Colonic mucosa (tissue), 4 donors: ENCODE measurements at places on chromosomes 5 and 9. TPM values are rescaled to one million over a fixed set of nuclear protein-coding genes. Genes with fewer than 3 reads are reported as not detected.
A peak's percentile ranks its signal among the peaks of the same experiment; 100 is the strongest.

GRCh38 chr9:89468281-89468960 is 29.5 kb downstream of the SEMA4D start:
- DNase-seq, result no peak
- no peaks in the 10 kb centered on the region for H3K27me3 ChIP-seq
- no peaks in the 10 kb centered on the region for H3K36me3 ChIP-seq

DNA sequence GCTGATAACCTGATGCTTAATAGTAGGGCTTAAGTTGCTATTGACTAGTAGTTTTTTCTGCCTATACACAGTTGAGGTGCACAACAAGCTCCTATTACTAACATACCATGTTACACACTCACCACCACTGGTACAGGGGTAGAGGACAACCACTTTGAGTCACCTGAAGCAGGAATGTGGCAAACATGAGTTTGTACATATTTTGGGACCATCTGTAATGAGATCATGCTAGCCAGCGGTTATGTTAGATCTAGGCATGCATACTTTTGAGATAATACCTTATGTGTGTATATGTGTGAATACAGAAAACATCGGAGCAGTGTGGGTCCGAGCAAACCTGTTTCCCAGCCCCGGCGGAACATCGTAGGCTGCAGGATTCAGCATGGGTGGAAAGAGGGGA is 72.8 kb upstream of the NXNL2 start:
- no peak overlapping the region for H3K4me3 ChIP-seq
- H3K27me3 ChIP-seq, result no peaks in the 10 kb centered on the region
- DNase-seq, result no peak
- H3K36me3 ChIP-seq, result no peaks in the 10 kb centered on the region
- no peak overlapping the region for H3K27ac ChIP-seq
- no peaks in the 10 kb centered on the region for H3K4me1 ChIP-seq

GRCh38 chr5:35442885-35443639 is 174.6 kb upstream of the SPEF2 start:
- no peak overlapping the region for H3K4me3 ChIP-seq
- H3K36me3 ChIP-seq, result no peaks in the 10 kb centered on the region
- no peaks in the 10 kb centered on the region for H3K27me3 ChIP-seq
- DNase-seq, result no peak
- H3K4me1 ChIP-seq, result no peaks in the 10 kb centered on the region

GRCh38 chr5:142402752-142403318 is 78.0 kb upstream of the SPRY4 start:
- no peaks in the 10 kb centered on the region for H3K36me3 ChIP-seq
- no peak for DNase-seq
- no peak overlapping the region for H3K27ac ChIP-seq
- H3K4me1 ChIP-seq, result no peaks in the 10 kb centered on the region

GRCh38 chr9:27538647-27539046 is 9.0 kb upstream of the MOB3B start:
- H3K27me3 ChIP-seq, result no peaks in the 10 kb centered on the region
- peaks cover 4% of the 10 kb centered on the region for H3K4me1 ChIP-seq
- H3K36me3 ChIP-seq, result no peaks in the 10 kb centered on the region
- H3K27ac ChIP-seq, result peak overlapping the region; percentile 60

GRCh38 chr5:90534922-90535321 is 5.5 kb upstream of the LYSMD3 start:
- peaks cover 5% of the 10 kb centered on the region for H3K4me1 ChIP-seq
- no peaks in the 10 kb centered on the region for H3K27me3 ChIP-seq
- DNase-seq, result no peak
- no peaks in the 10 kb centered on the region for H3K36me3 ChIP-seq

- H3K36me3 ChIP-seq, result no peaks in the 10 kb centered on the region
- H3K4me1 ChIP-seq, result no peaks in the 10 kb centered on the region
These were observed 144.6 kb downstream of the CCDC171 start for GRCh38 chr9:15697446-15697851.

DNA sequence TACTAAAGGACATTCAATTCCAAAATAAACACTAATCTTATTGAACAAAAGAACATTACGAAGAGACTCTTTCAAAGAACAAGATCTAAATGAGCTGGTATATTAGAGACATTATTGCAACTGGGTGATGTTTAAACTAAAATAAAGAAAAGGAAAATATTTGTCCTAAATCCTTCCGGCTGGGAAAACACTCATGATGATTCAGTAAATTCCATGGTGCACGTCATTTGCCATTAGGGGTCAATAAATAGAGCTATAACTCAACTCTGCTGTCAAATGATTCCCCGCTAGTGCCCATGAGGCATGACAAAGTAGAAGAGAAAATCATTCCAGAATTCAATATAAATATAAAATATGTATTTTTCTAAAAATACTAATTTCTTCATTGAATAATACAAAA is 565.5 kb upstream of the TUSC1 start:
- no peaks in the 10 kb centered on the region for H3K4me1 ChIP-seq
- no peaks in the 10 kb centered on the region for H3K36me3 ChIP-seq
- DNase-seq, result no peak
- H3K27me3 ChIP-seq, result no peaks in the 10 kb centered on the region
- H3K4me3 ChIP-seq, result no peak overlapping the region

DNA sequence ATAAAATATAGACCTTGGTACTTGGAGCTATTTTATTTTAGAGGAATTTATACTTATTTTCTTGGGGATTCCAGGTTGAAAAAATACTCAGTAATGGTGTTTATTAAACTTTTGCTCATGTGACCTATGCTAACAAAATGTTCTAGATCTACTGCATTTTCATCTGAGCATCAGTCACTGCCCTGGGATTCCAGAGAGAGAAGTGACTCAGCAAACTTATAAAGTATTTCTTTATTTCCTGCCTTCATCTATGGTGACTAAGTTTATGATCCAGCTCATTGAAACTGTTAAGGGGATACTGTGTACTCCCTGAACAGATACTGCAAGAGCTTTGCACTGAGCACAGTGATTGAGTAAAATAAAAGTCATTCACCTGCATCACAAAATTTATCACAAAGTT is 298.5 kb upstream of the CDH18 start:
- no peak overlapping the region for H3K27ac ChIP-seq
- DNase-seq, result no peak
- no peak overlapping the region for H3K4me3 ChIP-seq
- no peaks in the 10 kb centered on the region for H3K36me3 ChIP-seq

DNA sequence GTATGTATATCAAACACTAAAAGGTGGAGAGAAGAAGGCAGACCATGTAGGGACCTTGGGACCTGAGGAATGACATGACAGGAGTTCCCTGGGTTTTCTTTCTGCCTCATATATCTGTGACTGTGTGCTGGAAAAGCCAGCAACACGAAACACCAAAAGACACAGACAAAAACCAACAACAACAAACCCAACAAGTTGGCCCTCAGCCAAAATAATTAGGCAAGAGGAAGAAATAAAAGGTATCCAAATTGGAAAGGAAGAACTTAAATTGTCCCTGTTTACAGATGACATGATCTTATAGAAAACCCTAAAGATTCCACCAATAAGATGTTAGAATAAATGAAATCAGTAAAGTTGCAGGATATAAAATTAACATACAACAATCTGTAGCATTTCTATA is 21.7 kb downstream of the ABO start:
- peak; percentile 25 for DNase-seq
- no peaks in the 10 kb centered on the region for H3K4me1 ChIP-seq
- H3K36me3 ChIP-seq, result no peaks in the 10 kb centered on the region
- H3K4me3 ChIP-seq, result no peak overlapping the region

DNA sequence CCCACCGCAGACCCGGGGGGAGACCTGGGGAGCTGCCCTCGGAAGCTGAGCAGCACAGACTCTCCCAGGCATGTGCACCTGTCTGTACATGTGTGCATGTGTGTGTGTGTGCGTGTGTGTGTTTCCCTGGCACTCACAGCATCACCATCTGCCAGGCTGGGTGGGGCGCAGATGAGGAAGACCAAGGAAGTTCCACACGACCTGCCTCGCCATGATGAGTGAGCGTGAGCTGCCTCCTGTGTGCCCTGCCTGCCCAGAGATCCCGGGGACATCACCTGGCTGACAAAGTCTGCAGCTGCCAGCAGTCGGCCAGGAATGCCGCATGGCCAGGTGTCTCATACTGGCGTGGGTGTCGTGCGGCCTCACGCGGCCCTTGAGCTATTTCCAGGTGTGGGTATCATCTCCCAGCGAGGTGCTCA is 4.0 kb upstream of the GPSM1 start:
- no peak overlapping the region for H3K4me3 ChIP-seq
- DNase-seq, result no peak
- H3K36me3 ChIP-seq, result no peaks in the 10 kb centered on the region
- H3K27me3 ChIP-seq, result peaks cover 10% of the 10 kb centered on the region
- H3K4me1 ChIP-seq, result no peaks in the 10 kb centered on the region

GRCh38 chr5:151751091-151751490 is 7.3 kb downstream of the ATOX1 start:
- H3K36me3 ChIP-seq, result no peaks in the 10 kb centered on the region
- no peaks in the 10 kb centered on the region for H3K4me1 ChIP-seq
- no peak overlapping the region for H3K27ac ChIP-seq
- no peaks in the 10 kb centered on the region for H3K27me3 ChIP-seq
- H3K4me3 ChIP-seq, result no peak overlapping the region

DNA sequence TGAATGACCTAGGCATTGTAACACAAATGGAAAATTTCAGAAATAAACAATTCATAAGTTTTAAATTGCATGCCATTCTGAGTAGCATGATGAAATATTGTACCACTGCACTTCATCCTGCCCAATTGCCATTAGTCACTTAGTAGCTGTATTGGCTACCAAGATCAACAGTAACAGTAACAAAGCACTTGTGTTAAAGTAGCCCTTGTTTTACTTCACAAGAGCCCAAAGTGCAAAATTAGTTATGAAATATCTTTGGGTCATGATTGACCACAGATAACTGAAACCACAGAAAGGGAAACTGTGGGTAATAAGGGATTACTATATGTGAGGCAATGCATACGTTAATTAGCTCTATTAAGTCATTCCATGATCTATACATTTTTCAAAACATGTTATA is 33.3 kb upstream of the RORB start:
- DNase-seq, result no peak
- no peaks in the 10 kb centered on the region for H3K4me1 ChIP-seq
- H3K4me3 ChIP-seq, result no peak overlapping the region

GRCh38 chr5:72602696-72603685 is 95.8 kb upstream of the ZNF366 start:
- no peaks in the 10 kb centered on the region for H3K27me3 ChIP-seq
- peaks cover 20% of the 10 kb centered on the region for H3K4me1 ChIP-seq
- no peaks in the 10 kb centered on the region for H3K36me3 ChIP-seq
- H3K4me3 ChIP-seq, result no peak overlapping the region

- H3K36me3 ChIP-seq, result no peaks in the 10 kb centered on the region
- H3K27me3 ChIP-seq, result no peaks in the 10 kb centered on the region
- no peak for DNase-seq
- no peak overlapping the region for H3K27ac ChIP-seq
These were observed 140.2 kb downstream of the NFIB start for GRCh38 chr9:14173713-14174112.

DNA sequence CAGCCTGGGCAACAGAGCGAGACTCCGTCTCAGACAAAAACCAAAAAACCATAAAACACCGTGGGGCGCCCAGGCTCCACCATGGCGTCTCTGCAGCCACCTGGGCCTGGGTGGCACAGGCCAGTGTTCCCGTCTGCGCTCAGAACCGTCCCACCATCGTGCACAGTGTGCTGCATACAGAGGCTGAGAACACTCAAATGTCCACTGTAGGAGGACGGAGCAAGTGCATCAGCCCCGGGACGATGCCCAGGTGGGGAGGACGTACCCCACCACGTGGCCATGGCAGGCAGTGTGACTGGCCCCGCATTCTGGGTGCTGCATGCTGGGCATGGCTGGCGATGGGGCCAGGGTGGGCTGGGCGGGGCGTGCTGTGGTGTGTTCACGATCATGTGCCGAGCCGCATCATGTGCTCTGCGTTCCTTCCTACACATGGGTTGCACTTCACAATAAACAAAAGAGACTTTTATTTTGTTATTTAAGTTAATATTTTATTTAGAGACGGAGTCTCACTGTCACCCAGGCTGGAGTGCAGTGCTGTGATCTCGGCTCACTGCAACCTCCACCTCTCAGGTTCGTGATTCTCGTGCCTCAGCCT is 37.8 kb downstream of the EXD3 start:
- DNase-seq, result no peak
- H3K27ac ChIP-seq, result no peak overlapping the region
- H3K27me3 ChIP-seq, result no peaks in the 10 kb centered on the region
- no peaks in the 10 kb centered on the region for H3K36me3 ChIP-seq
- no peak overlapping the region for H3K4me3 ChIP-seq

GRCh38 chr5:91383956-91384300 is 811 bp upstream of the ARRDC3 start:
- no peaks in the 10 kb centered on the region for H3K27me3 ChIP-seq
- DNase-seq, result peak; percentile 57
- peaks cover 7% of the 10 kb centered on the region for H3K4me1 ChIP-seq
- H3K27ac ChIP-seq, result peak overlapping the region; percentile 100
- no peaks in the 10 kb centered on the region for H3K36me3 ChIP-seq
- peak overlapping the region; percentile 81 for H3K4me3 ChIP-seq

DNA sequence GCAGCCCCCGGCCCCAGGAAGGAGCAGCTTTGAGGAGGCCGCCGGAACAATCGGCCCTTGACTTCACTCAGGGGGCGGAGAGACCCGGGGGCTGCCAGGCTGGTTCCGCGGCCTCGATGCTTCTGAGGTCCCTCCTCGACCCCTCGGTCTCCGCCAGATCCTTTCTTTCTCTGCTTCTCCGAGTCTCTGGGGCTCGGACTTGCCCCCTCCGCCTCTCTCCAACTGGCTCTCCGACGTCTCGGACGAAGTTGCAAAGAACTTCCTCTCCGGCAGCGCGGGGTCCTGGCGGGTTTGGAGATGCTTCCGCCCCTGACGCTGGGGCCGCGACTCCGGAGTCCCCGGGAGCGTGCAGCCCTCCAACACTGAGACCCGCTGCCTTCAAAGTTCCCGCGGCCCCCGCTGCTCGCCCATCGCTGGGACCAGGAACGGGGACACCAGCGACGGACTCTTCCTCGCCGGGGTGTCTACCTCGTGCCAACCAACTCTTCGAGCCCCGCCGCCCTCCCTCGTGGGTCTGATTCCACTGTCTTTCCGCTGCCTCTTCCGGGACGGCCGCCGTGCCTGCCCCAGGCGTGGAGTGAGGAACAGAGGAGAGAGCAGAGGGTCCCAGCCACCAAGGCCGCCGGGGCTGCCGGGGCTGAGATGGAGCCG is 7.0 kb downstream of the PAX5 start:
- peak overlapping the region; percentile 15 for H3K4me3 ChIP-seq
- DNase-seq, result no peak
- H3K27ac ChIP-seq, result no peak overlapping the region
- H3K36me3 ChIP-seq, result no peaks in the 10 kb centered on the region
- H3K27me3 ChIP-seq, result peaks cover 97% of the 10 kb centered on the region

GRCh38 chr5:107436201-107436600 is 234.5 kb downstream of the EFNA5 start:
- H3K4me1 ChIP-seq, result no peaks in the 10 kb centered on the region
- DNase-seq, result no peak
- H3K27ac ChIP-seq, result no peak overlapping the region
- H3K4me3 ChIP-seq, result no peak overlapping the region
- H3K36me3 ChIP-seq, result no peaks in the 10 kb centered on the region
- no peaks in the 10 kb centered on the region for H3K27me3 ChIP-seq

Gene KCTD16
- 0.03 TPM for total RNA-seq

Gene ANKRD18A
- total RNA-seq, result 9.9 TPM

Gene ECSCR
- total RNA-seq, result 2.2 TPM

Gene GFI1B
- 1.1 TPM for total RNA-seq

Gene CNTFR
- total RNA-seq, result 1.8 TPM

Gene PCDHGB3
- 0.57 TPM for total RNA-seq

Gene SPATA31E1
- total RNA-seq, result 0.07 TPM

Gene ARHGEF28
- 8.0 TPM for total RNA-seq

Gene SPATA31A3
- not detected for total RNA-seq

Gene CCL19
- 2.2 TPM for total RNA-seq

Gene SYNPO
- 62.9 TPM for total RNA-seq

Gene BTNL3
- 71.1 TPM for total RNA-seq

Gene PLAC8L1
- total RNA-seq, result not detected

Gene SEMA5A
- total RNA-seq, result 23.3 TPM
